ENCODE measurements at places on chromosomes 2 and 18. TPM values are rescaled to one million over a fixed set of nuclear protein-coding genes. Genes with fewer than 3 reads are reported as not detected.

DNA sequence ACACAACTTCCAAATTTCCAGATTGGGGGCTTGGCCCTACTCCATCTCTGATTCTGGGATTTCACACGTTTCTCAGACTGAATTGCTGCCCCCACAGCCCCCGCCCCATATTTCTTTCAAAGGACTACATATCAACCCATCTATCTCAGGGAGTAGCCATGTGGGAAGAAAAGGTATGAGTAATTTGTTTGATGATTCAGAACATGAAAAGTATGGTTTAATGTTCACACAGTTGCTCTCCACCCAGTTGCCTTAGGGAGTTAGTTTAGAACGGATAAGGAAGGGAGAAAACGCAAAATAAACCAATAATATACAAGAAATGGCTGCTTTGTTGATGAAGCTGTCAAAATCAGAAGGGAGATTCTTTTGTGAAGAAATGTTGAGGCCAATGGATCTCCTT, 145.1 kb downstream of the PIEZO2 start:
- no peaks in the 10 kb centered on the region for H3K4me1 ChIP-seq
- no peak for DNase-seq
- H3K4me3 ChIP-seq, result no peak overlapping the region
- no peaks in the 10 kb centered on the region for H3K36me3 ChIP-seq
- H3K27me3 ChIP-seq, result no peaks in the 10 kb centered on the region

Gene TMEM17
- total RNA-seq, result 0.70 TPM

- H3K36me3 ChIP-seq, result peaks cover 8% of the 10 kb centered on the region
- H3K27ac ChIP-seq, result peak overlapping the region; percentile 100
- peaks cover 85% of the 10 kb centered on the region for H3K4me1 ChIP-seq
- H3K4me3 ChIP-seq, result peak overlapping the region; percentile 81
- H3K27me3 ChIP-seq, result no peaks in the 10 kb centered on the region
These were observed 36.5 kb upstream of the CYTIP start for GRCh38 chr2:157480182-157480961.

- H3K4me1 ChIP-seq, result no peaks in the 10 kb centered on the region
- no peak overlapping the region for H3K4me3 ChIP-seq
- peaks cover 1% of the 10 kb centered on the region for H3K36me3 ChIP-seq
- H3K27me3 ChIP-seq, result no peaks in the 10 kb centered on the region
- no peak for DNase-seq
These were observed 1549.7 kb upstream of the ACVR2A start for GRCh38 chr2:146295080-146295670.

DNA sequence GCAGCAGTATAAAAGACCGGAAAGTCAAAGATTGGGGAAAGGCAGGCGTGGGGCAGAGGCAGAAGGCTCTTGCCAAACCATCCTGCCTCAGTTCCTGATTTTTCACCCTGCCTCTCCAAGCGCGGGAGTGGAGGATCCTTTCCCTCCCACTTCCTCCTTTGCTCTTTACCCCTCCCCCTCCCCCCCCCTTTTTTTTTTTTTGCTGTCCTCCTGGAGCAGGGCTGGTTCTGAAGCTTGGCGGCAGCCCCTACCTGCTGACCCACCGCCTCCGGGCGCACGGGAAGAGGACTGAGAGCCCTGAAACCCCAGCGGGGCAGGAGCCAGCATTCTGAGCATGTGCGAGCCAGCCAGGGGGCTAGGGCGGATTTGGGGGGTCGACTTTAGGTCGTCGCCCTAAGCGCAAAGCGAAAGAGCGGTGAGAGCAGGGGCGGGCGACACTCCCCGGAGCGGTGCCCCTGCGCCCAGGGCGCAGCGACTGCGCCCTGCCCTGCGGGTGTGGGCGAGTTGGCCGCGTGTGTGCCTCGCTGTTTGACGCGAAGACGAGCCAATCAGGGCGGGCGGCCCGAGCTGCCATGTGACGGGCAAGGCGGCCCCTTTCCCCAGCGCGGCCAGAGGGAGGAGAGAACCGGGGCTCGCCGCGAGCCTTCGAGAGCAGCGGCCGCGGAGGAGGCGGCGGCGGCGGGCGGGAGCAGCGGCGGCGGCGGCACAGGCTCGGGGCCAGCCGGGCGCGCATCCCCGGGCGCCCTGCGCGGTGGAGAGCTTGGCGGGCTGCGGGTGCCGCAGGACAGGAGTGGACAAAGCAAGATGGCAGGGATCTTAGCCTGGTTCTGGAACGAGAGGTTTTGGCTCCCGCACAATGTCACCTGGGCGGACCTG, at the start of gene CERS6:
TSS of gene CERS6 (plus strand) at position 628 of the 876 bp plus-strand sequence. CDS start at position 805, 177 bp downstream.
- no peak within 1 kb of the TSS for H3K4me3 ChIP-seq
- peak; percentile 95 for DNase-seq

- no peaks in the 10 kb centered on the region for H3K4me1 ChIP-seq
- H3K4me3 ChIP-seq, result no peak overlapping the region
- no peak for DNase-seq
These were observed 241.5 kb downstream of the RNF152 start for GRCh38 chr18:61651145-61651879.

Gene EML6
- 2.0 TPM for total RNA-seq

GRCh38 chr2:35873921-35874320, 481.7 kb upstream of the CRIM1 start:
- no peaks in the 10 kb centered on the region for H3K4me1 ChIP-seq
- DNase-seq, result no peak
- no peaks in the 10 kb centered on the region for H3K36me3 ChIP-seq
- no peak overlapping the region for H3K4me3 ChIP-seq
- no peak overlapping the region for H3K27ac ChIP-seq

Gene C2orf78
- total RNA-seq, result not detected

Gene IL18RAP
- 7.6 TPM for total RNA-seq

GRCh38 chr2:47002480-47003381, 87.1 kb upstream of the MCFD2 start:
- H3K27me3 ChIP-seq, result no peaks in the 10 kb centered on the region
- no peaks in the 10 kb centered on the region for H3K4me1 ChIP-seq
- H3K27ac ChIP-seq, result no peak overlapping the region
- no peak overlapping the region for H3K4me3 ChIP-seq
- peaks cover 11% of the 10 kb centered on the region for H3K36me3 ChIP-seq

DNA sequence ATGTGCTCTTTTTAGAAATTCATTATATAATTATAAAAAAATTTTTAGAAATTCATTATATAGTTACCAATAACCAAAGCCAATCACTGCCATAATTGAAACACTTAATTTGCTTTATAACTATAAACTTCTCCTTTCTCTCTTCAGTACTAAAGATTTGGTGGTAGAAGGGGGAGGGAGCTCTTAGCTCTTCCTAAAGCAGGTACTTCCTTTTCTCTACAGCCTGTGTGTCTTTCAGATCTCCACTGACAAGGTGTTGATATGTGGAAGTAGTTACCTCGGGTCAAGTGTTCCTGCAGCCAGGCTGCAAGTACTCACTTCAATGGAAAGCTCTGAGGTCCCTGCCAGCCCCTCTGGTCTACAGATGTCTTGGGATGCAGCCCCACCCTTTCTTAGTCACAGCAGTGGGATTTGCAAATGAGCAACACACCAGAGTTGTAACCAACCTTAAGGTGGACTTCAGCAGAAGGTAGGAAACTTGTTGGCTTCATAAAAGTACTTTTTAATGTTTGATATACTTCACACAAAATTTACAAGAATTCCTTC, 690.0 kb downstream of the ARHGAP15 start:
- DNase-seq, result no peak
- H3K36me3 ChIP-seq, result no peaks in the 10 kb centered on the region
- H3K27ac ChIP-seq, result no peak overlapping the region
- H3K4me1 ChIP-seq, result no peaks in the 10 kb centered on the region

Gene MPP4
- total RNA-seq, result not detected

DNA sequence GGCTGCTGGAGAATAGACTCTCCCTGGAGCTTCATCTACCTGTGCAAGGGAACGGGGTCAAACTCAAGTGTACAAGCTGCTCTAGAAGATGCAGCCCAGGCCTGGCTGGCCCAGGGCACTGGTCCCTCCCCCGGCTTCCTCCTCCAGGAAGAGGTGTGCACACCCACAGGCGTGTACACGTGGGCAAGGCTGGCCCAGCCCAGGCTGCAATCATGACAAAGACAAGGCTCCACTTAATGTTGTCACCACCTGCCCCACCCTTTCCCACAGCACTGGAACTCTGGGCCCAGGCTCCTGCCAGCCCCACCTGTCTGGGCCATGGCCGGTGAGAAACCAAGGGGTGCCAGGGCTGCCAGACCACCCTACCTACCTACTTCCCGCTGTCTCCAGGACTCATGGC, 29.6 kb upstream of the ALPP start:
- H3K27me3 ChIP-seq, result peaks cover 20% of the 10 kb centered on the region
- no peak overlapping the region for H3K4me3 ChIP-seq
- H3K4me1 ChIP-seq, result no peaks in the 10 kb centered on the region
- no peak for DNase-seq
- H3K27ac ChIP-seq, result no peak overlapping the region
- no peaks in the 10 kb centered on the region for H3K36me3 ChIP-seq

Gene CHMP3
- 60.2 TPM for total RNA-seq

Gene MAP3K2
- 48.9 TPM for total RNA-seq

DNA sequence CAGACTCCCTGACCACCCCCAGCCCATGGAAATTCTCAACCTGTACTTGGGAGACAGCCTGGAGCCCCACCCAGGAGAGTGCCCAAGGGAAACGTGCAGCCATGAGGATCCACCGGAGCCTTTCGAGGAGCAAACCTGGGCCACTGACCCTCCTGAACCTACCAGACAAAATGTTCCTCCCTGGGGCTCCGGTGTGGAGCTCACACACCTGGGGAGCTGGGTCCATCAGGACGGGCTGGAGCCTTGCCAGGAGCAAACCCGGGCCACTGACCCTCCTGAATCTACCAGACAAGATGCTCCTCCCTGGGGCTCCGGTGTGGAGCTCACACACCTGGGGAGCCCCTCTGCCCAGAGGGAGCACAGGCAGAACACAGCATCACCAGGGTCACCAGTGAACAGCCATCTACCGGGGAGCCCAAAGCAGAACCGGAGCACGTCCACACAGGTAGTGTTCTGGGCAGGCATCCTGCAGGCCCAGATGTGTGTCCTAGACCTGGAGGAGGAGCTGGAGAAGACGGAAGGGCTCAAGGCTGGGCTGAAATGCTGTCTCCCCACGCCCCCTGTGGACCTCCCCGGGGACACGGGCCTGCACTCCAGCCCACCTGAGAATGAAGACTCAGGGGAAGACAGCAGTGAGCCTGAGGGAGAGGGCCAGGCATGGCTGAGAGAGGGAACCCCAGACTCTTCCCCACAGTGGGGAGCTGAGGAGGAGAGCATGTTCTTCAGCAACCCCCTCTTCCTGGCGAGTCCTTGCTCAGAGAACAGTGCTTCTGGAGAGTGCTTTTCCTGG, 8.9 kb downstream of the PSD4 start:
- peaks cover 23% of the 10 kb centered on the region for H3K36me3 ChIP-seq
- H3K4me3 ChIP-seq, result no peak overlapping the region
- H3K27ac ChIP-seq, result peak overlapping the region; percentile 24
- peaks cover 89% of the 10 kb centered on the region for H3K4me1 ChIP-seq
- no peaks in the 10 kb centered on the region for H3K27me3 ChIP-seq

- no peak overlapping the region for H3K27ac ChIP-seq
- H3K36me3 ChIP-seq, result no peaks in the 10 kb centered on the region
- DNase-seq, result no peak
- no peak overlapping the region for H3K4me3 ChIP-seq
- no peaks in the 10 kb centered on the region for H3K27me3 ChIP-seq
These were observed 1338.4 kb upstream of the CHAC2 start for GRCh38 chr2:52429171-52429570.

DNA sequence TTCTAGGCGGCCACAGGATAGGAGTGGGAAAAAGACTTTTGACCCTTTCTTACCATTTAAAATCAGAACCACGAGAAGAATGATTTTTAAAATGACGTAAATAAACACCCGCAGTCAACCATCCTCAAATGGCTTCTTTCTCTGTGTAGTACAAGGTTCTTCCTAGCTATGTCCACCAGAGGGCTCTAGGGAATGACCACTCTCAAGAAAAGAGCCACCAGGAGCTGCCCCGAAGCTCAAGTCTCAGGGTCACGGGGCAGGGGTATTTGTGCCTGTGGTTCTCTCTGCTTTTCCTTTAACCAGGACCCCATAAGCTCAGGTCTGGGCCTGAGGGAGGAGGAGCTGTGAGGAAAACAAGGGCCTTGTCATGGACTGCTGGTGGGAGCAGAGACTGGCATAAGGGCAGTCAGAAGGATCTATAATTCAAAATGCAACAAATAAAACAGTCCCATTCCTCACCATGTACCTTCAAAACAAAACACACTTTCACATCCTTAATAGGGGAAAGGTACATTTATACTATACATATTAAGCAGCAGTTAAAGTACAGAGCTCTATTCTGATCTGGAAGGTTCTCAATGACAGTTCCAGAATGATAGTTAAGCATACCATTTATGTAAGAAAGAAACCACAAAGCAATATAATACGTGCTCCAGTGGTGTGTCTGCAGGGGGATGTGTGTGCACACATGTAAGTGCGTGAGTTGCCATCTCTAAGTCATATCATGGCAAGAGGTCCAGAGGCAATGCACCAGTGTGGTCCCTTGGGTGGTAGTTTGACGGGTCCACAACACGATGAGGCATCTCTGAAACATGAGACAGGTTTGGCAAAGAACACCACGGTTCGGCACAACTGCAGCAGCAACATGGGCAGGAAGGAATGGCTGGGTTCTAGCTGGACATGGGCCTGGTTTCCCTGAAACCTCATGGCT, 18.6 kb downstream of the LYPD1 start:
- no peaks in the 10 kb centered on the region for H3K4me1 ChIP-seq
- DNase-seq, result no peak
- H3K36me3 ChIP-seq, result no peaks in the 10 kb centered on the region
- no peak overlapping the region for H3K27ac ChIP-seq
- H3K4me3 ChIP-seq, result no peak overlapping the region

GRCh38 chr2:121868652-121869051, 113.2 kb downstream of the TSN start:
- peaks cover 14% of the 10 kb centered on the region for H3K27me3 ChIP-seq
- H3K27ac ChIP-seq, result no peak overlapping the region
- no peaks in the 10 kb centered on the region for H3K4me1 ChIP-seq

DNA sequence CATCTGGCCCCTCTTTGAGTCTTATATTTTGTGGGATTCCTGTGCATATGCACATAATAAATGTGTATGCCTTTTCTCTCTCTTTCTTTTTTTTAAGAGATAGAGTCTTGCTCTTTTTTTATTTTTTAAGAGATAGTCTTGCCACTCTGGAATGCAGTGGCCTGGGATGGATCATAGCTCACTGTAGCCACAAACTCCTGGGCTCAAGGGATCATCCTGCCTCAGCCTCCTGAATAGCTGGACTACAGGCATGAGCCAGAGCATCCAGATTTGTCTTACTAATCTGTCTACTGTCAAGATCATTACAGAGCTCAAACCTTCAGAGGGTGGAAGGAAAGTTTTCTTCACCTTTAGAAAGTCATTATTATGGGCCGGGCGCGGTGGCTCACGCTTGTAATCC, 342.2 kb upstream of the LRRTM4 start:
- no peak overlapping the region for H3K27ac ChIP-seq
- H3K4me1 ChIP-seq, result no peaks in the 10 kb centered on the region
- no peak for DNase-seq
- no peaks in the 10 kb centered on the region for H3K36me3 ChIP-seq

Gene PDE1A
- not detected for total RNA-seq

Gene C2orf15
- 1.9 TPM for total RNA-seq

GRCh38 chr2:221397187-221397586, 174.9 kb downstream of the EPHA4 start:
- H3K27me3 ChIP-seq, result no peaks in the 10 kb centered on the region
- no peaks in the 10 kb centered on the region for H3K36me3 ChIP-seq
- H3K4me1 ChIP-seq, result peaks cover 2% of the 10 kb centered on the region
- no peak overlapping the region for H3K27ac ChIP-seq
- DNase-seq, result no peak

Gene CFAP221
- total RNA-seq, result not detected

Gene FSHR
- not detected for total RNA-seq

- peak overlapping the region; percentile 44 for H3K4me3 ChIP-seq
- H3K4me1 ChIP-seq, result peaks cover 26% of the 10 kb centered on the region
- no peaks in the 10 kb centered on the region for H3K27me3 ChIP-seq
- H3K27ac ChIP-seq, result peak overlapping the region; percentile 0
These were observed 38.1 kb upstream of the SLC3A1 start for GRCh38 chr2:44237221-44237620.

GRCh38 chr2:8086796-8087479, 594.9 kb upstream of the ID2 start:
- peaks cover 18% of the 10 kb centered on the region for H3K4me1 ChIP-seq
- H3K4me3 ChIP-seq, result no peak overlapping the region

Gene MLPH
- total RNA-seq, result not detected
